ENCODE measurements at places on chromosomes 16 and 17.

GRCh38 chr16:19375561-19376158, 42.0 kb upstream of the TMC5 start:
- DNase-seq: peak; percentile 39

DNA sequence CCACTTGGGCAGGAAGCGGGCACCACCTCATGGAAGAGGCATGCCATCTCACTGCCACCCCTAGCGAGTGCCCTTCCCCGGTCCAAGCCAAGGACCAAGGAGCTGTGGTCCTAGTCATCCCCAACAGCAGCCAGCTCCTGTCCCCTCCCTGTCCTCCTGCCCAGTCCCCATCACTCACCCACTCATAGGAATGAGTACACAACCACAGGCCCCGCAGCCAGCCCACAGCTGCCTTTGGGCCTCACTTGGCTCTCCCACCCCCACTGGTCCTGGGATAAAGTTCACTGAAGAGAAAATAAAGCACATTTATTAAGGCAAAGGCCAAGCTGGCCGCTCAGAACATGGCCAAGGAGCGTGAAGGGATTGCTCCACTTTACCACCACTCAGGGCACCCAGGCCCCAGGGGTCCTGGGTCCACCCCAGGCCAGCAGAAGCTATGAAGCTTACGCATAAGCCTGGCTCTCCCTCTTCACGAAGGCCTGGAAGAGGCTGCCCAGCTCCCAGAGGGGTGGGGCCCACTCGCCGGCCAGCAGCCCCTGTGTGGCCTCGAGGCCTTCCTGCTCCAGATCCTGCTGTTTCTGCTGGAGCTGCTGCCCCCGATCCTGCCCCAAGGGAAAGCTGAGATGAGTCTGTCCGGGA, 3.6 kb downstream of the SCRN2 start:
- DNase-seq: no peak

GRCh38 chr17:83057793-83058265, 21.6 kb upstream of the METRNL start:
- DNase-seq: peak; percentile 81

DNA sequence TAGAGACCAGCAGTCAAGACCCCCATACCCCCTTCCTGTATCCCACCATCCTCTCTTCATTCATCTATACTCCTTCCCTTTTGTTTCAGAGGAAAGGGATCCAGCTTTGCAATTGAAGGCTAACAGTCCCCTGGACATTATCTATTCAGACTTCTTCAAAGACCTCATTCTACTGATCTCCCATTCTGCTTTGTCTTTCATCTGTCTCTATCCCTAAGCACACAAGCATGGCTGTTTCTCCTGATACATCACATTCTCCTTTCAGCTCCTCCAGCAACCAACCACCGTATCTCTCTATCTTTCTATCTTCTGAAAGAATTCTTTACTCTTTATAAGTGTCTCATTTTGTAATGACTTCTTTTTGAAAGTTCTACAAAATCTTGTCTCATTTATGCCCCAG, 9.7 kb upstream of the ARHGAP17 start:
- no peak for DNase-seq

- DNase-seq: peak; percentile 91
Measured at GRCh38 chr17:58060596-58061191, 22.5 kb upstream of the DYNLL2 start.

DNA sequence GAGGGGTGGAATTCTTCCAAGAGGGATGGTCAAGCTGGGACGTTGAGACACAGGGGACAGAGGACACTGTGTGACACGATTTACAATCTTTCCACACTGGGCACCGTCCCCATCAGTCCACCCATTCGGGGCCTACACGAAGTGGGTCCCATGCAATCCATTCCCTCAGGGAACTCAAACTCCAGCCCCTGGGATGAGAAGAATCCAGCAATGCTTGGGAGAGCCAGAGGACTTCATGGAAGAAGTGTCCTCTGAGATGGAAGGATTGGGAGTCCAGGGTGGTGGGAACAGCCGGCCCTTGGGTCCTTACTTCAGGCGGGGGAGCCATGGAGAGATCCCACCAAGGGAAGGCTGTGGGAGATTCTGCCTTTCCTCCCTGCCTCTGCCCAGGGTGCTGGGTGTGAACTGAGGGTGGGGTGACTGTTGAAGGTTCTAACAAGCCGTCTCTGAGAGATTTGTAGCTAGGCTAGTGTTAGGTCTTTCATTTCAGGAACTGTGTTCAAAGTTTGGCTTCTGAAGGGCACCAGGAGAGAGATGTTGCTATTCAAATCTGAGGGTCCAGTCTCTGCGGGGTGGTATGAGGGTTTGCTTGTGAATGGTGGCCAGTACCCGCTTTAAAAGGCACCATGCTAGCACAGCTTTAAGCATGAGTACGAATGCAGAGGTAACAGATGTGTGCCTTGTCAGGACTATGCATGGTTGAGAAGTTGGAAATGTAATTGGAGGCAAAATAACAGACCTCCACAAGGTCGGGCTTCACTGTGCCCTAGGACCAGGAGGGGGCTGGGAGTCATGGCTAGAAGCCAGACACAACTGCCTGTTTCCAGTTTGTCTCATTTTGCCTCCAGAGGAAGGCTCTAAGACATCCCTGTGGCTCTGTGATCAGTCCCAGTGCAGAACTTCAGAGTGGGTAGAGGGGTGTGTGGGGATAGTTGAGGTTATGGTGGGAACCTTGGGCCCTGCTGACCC, 1.9 kb downstream of the ATP1B2 start:
- no peak for DNase-seq

- no peak for DNase-seq
Measured at GRCh38 chr17:32828822-32829221, 48.1 kb downstream of the MYO1D start.
